ENCODE measurements at places on chromosomes 1 and 21. TPM values are rescaled to one million over a fixed set of nuclear protein-coding genes. Genes with fewer than 3 reads are reported as not detected.

DNA sequence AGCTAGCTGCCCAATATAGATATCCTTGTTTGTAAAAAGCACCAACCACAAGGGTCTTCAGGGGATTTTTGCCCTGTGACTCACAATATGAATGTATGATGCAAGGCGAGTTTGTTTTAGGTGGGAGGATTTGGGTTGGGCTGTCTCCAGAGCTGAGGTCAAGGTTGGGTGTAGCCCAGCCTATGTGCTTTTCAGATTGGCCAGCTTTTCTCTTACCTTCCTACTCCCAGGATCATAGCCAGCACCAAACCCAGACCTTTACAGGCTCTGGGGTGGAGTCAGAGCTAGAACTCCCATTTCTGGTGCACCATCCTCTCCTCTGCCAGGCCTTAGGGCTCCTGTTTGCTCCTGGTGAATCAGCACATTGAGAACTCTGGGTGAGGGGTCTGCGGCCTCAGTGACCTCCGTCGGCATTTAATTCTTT lies 55.6 kb upstream of the GCLM start:
- no peak overlapping the region for H3K27ac ChIP-seq
- DNase-seq = no peak
- no peak overlapping the region for H3K4me3 ChIP-seq
- H3K4me1 ChIP-seq = no peaks in the 10 kb centered on the region

DNA sequence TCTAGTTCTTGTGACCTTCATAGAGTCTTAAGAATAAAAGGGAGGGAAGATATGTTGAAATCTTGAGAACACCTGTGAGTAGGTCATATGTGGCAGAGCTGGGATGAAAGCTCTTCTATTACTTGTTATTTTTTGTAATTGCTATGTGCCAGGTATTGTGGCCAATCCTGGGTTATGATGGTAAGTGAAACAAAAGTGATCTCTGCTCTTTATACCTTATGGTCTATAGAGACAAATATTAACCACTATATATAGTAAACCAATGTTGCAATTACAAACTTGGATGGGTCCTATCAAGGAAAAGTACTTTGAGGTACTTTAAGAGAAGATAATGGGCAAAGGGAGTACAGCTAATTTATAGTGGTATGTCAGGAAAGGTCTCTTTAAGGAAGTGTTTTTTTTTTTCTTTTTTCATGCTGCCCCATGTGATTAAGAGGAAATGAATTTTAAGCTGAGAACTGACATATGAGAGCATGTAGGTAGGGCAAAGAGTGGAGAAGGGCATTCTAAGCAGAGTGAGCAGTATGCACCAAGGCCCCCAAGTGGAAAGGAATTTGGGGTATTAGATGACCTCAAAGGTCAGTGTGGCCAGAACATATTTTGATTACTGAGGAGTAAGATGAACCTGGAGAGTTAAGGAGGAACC lies 43.3 kb downstream of the POU2F1 start:
- no peaks in the 10 kb centered on the region for H3K36me3 ChIP-seq
- no peak overlapping the region for H3K27ac ChIP-seq
- H3K4me1 ChIP-seq = peaks cover 22% of the 10 kb centered on the region
- H3K27me3 ChIP-seq = no peaks in the 10 kb centered on the region

- H3K4me3 ChIP-seq = no peak overlapping the region
- H3K27me3 ChIP-seq = no peaks in the 10 kb centered on the region
- no peak overlapping the region for H3K27ac ChIP-seq
- H3K36me3 ChIP-seq = no peaks in the 10 kb centered on the region
- DNase-seq = no peak
These were observed 14.3 kb upstream of the RGS1 start for GRCh38 chr1:192561301-192561700.

Gene KIF2C
- 0.46 TPM for total RNA-seq

Gene HPCA
- not detected for total RNA-seq

Gene CELA2A
- not detected for total RNA-seq

DNA sequence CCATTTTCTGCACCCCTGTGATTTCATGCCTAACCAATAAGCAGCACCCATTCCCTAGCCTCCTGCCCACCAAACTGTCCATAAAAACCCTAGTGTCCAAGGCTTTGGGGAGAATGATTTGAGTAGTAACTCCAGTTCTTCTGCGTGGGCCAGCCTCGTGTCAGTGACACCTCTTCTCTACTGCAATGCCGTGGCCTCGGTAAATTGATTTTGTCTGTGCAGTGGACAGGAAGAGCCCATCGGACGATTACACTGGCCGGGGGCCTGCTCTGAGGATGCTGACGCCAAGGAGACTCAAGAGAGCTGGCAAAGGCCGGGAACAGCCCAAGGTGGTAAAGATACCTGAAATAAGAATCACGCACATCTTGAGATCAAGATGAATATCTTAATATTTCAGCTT lies 29.3 kb downstream of the RSPH1 start:
- no peaks in the 10 kb centered on the region for H3K27me3 ChIP-seq
- no peaks in the 10 kb centered on the region for H3K36me3 ChIP-seq
- no peaks in the 10 kb centered on the region for H3K4me1 ChIP-seq
- no peak for DNase-seq

DNA sequence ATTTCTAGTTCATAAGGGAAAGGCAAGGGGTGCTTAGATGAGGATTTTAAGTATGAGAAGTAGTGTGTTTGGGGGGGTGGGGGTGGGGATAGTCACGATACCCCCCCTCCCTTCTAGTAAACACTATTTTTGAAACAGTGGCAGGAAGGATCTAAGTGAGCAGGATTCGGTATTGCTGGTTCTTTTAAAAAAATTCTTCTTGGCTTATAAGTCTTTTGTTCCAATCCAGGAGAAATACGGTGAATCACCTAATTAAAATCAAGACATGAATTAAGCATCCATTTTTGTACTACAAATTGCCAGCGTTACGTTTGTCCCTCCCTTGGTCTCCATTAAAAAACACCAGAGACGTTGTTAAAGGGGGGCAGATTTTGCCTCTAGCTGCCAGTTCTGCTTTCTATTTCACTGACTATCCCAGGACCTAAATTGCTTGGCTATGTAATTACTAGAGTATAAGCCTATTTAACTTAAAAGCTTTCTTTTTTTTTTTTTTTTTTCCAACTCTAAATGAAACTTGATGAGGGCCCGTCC lies 911 bp downstream of the LMO4 start:
- no peak for DNase-seq
- peaks cover 13% of the 10 kb centered on the region for H3K4me1 ChIP-seq
- peak overlapping the region; percentile 97 for H3K27ac ChIP-seq
- H3K36me3 ChIP-seq = no peaks in the 10 kb centered on the region
- H3K27me3 ChIP-seq = no peaks in the 10 kb centered on the region

Gene NECTIN4
- 0.07 TPM for total RNA-seq

- no peaks in the 10 kb centered on the region for H3K27me3 ChIP-seq
- DNase-seq = no peak
- H3K27ac ChIP-seq = no peak overlapping the region
- H3K4me3 ChIP-seq = no peak overlapping the region
- H3K36me3 ChIP-seq = no peaks in the 10 kb centered on the region
- H3K4me1 ChIP-seq = no peaks in the 10 kb centered on the region
These were observed 145.0 kb upstream of the SGIP1 start for GRCh38 chr1:66388913-66389312.

Gene GFI1
- total RNA-seq = not detected

Gene AGMAT
- total RNA-seq = not detected

GRCh38 chr1:91596474-91596873 lies 95.8 kb downstream of the CDC7 start:
- H3K27ac ChIP-seq = no peak overlapping the region
- H3K36me3 ChIP-seq = no peaks in the 10 kb centered on the region
- H3K4me3 ChIP-seq = no peak overlapping the region
- no peaks in the 10 kb centered on the region for H3K27me3 ChIP-seq
- peaks cover 3% of the 10 kb centered on the region for H3K4me1 ChIP-seq
- DNase-seq = no peak

DNA sequence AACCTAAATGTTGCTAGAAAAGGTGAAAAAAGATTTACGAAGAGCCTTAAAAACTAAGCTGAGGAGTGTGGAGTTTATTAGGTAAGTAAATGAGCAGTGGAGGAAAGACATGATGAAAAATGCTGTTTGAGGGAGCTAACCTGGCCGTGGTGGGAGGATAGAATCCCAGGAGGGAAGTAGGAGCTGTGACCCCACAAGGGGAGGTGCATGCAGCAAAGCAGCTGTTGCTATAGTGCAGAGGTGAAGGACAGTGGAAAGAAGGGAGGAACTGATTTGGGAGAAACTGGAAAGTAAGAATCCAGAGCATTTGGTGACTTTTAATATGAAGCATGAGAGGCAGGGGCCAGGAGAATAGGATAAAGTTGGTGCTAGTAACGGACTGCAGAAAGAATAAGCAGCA lies 271.7 kb upstream of the ADGRL2 start:
- DNase-seq = no peak
- H3K4me3 ChIP-seq = no peak overlapping the region
- H3K4me1 ChIP-seq = no peaks in the 10 kb centered on the region

Gene OR2T12
- not detected for total RNA-seq

Gene HPCAL4
- 1.2 TPM for total RNA-seq

Gene CD34
- 88.2 TPM for total RNA-seq

Gene FMO4
- 7.4 TPM for total RNA-seq

GRCh38 chr1:66553846-66554245 lies 19.9 kb downstream of the SGIP1 start:
- no peak for DNase-seq
- H3K27me3 ChIP-seq = no peaks in the 10 kb centered on the region
- H3K36me3 ChIP-seq = no peaks in the 10 kb centered on the region
- no peak overlapping the region for H3K27ac ChIP-seq

Data from heart left ventricle (tissue), 16 donors.